ENCODE measurements at places on chromosomes 2 and 18. TPM values are rescaled to one million over a fixed set of nuclear protein-coding genes. Genes with fewer than 3 reads are reported as not detected.

The ITPRIPL1 gene
- total RNA-seq: 4.7 TPM

The SERPINB11 gene
- not detected for total RNA-seq

The PID1 gene
- total RNA-seq: 0.76 TPM

The DYSF gene
- total RNA-seq: 166 TPM

The TMEM150A gene
- total RNA-seq: 2.4 TPM

The IL36G gene
- not detected for total RNA-seq
